ENCODE measurements at places on chromosomes 7 and 10.

DNA sequence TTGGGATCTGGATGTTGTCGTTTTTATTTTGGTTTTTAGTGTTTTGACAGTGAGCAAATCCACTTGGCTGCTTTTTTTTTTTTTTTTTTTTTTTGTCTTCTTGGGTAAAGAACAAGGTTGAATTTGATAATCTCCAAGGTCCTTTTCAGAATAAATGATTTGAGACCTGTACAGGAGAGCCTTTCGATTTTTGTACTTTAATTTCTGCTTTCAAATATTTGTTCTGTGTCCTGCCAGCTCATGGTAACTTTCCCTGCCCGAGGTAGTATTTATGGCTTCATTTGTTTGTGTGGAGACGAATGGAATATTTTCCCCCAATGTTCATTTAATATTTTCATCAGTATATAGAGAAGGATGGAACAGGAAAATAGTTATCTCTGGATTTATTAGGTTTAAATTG is 19.9 kb downstream of the WAC start:
- no peak for DNase-seq

DNA sequence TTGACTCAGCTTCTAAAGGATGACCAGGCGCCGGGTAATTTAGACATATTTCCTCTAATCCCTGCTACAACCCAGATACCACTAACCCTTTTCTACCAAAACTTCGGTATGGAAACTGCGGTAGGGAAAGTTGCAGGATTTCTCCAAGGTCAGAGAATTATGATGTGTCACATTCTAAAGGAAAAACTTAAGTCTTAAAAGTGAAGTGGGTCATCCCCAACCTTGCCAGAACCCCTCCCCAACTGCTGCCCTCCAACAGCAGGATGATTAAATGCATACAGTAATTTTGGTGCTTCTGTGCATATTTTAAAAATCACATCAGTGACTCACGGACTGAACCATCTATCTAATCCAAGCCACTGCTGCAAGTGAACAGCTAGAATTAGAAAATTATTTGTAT is 52.7 kb downstream of the GRB10 start:
- no peak for DNase-seq

- DNase-seq = no peak
These were observed 449.6 kb downstream of the KCNMA1 start for GRCh38 chr10:77188000-77188395.

DNA sequence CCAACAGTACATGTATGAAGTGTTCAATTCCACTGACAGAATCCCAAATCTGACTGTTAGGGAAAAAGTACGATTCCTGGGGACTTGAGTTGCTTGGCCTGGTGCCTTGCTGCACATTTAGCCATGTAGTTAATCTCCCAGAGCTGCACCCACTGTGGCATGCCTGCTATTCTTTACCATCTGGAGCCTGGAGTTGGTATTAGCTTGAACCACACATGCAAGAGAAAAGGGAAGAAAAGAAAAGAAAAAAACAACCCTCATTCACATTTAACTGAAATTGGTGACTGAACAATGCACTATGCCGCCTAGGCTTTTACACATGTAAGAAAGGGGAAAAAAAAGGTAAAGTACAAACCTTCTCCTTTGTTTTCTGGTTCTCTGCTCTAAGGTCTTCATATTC is 26.1 kb downstream of the SHTN1 start:
- DNase-seq = no peak

- DNase-seq = no peak
These were observed 16.5 kb downstream of the HGF start for GRCh38 chr7:81753392-81753791.

DNA sequence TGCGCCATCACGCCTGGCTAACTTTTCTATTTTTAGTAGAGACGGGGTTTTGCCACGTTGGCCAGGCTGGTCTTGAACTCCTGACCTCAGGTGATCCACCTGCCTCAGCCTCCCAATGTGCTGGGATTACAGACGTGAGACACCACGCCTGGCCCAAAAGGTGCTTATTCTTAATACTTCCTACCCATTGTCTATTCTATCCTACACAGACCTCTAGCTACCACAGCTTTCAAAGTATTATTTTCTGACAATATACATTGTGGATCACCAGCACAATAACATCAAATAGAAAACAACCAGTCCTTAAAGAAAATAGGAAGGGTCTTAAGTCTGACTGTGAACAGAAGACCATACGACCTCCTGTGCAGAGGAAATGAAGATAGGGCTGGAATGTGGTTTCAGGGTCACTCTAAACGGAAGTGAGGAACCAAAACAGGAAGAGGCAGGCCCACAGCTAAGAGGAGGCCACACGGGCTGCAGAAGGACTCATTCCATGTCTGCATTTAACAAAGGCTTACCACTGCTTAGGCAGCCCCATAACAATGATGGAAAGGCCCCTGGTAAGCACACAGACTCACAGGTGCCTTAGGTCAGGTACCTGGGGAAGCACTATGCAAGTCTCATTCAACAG is 115.2 kb downstream of the ZFAND4 start:
- DNase-seq = no peak

DNA sequence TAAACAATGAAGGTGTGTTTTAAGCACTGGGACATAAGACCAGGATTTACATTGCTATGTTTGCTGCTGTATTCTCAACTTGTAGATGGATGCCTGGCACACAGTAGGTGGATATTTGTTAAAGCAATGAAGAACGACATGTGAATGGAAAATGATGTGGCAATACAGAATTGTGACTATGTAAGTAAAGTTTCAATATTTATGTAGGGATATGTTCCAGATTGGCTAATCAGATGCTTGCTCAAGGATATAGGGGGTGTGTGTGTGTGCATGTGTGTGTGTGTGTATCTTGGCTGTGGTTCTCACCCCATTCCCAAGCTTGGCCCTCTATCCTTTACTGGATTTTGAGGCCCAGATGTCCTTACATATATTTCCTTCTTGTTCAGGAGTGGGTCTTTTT is 42.7 kb upstream of the LAMB1 start:
- no peak for DNase-seq

Measured in SW480 (cell line).